Activated gamma-delta T cell treated with anti-CD3 and anti-CD28 coated beads, Interleukin-2, amount 50 U/mL, for 16 hours (primary cell): ENCODE measurements at places on chromosomes 1 and 21.

- DNase-seq, result no peak
Measured at GRCh38 chr21:24988941-24989340, 618.3 kb downstream of the MRPL39 start.

DNA sequence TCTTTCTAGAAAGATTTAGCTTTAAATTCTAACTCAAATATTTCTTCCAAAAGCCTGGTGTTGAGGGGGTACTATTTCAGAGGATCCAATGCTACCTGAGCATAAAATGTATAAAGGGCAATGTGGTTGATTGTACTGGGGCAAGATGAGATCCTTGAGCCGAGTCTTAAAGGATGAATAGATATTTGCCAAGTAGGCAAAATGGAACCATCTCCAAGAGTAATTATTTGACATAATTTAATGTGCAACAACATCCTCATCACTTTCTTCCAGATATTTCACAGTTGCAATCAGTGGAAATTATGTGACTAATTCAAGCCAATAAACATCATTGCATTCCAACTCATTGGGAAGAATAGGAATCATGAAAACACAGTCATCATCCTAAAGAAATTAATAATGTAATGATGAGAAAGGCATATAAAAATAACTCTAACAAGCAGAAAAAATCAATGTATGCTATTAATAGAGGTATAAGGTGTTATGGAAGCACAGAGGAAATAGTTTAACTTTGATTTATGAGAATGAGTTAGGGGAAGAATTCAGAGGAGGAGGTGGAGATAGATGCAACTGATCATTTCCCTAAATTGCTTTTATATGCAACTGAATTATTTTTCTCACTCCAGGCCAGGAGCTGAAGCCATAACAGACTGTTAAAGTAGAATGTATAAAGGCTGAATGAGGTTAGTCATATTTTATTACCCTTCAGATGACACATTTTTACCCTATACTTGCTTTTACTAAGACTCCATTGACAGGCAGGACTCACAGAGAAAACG, 30.0 kb upstream of the RGS4 start:
- no peak for DNase-seq

GRCh38 chr1:71829346-71829745, 453.0 kb downstream of the NEGR1 start:
- DNase-seq, result no peak

DNA sequence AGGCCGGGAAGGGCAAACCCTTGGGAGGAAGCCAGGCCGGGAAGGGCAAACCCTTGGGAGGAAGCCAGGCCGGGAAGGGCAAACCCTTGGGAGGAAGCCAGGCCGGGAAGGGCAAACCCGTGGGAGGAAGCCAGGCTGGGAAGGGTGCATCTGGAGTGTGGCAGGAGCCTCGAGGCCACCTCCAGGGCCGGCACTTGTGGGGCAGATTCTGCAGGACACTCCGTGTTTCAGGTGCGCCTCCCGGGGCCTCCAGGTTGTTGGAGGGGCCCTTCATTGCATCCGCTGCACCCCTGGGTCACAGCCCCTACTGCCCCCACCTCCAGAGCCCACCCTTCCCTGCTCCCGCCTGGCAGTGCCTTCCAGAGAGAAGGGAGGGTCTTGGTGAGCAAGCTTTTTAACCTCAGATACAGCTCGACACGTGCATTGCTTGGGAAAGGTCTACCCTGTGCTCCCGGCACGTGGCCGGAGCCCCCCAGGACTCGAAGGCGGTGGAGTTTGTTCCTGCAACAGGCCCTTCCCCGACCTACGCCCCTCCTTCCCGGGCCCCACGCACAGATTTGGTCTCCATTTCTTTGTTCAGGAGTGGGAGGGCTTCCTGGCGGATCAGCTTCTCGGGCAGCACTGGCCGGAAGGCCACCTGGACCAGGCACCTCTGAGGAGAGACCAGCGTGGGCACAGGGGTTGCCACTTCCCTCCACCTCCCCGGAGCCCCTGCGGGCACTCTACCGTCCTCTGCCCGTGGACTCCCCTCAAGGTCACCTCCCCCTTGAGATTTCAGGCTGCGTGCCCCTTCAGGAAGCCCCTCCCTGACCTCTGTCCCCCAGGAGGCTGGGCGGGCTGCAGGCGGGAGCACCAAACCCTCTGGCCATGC, 9.4 kb upstream of the TMEM52 start:
- no peak for DNase-seq
